ENCODE measurements at places on chromosomes 2 and 18. TPM values are rescaled to one million over a fixed set of nuclear protein-coding genes. Genes with fewer than 3 reads are reported as not detected.

DNA sequence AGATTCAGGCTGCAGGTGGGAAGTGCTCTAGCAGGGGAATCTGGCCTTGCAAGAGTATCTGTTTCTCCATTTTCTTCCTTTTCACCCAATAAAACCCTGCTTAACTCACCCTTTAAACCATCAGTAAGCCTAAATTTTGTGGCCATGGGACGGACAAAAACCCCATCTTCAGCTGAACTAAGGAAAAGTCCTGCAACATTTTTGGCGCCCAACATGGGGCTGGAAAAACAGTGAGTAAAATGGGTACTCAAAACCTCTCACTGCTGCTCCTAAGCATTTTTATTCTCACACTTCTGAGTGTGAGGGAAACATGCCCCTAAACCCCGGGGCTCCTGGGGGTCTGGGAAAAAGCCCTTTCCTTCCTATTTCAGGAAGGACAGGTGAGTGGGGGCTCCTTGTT lies 414.3 kb downstream of the ZNF804A start:
- DNase-seq = no peak
- H3K4me1 ChIP-seq = no peaks in the 10 kb centered on the region
- H3K27me3 ChIP-seq = no peaks in the 10 kb centered on the region
- no peak overlapping the region for H3K27ac ChIP-seq
- no peaks in the 10 kb centered on the region for H3K36me3 ChIP-seq

- no peak overlapping the region for H3K27ac ChIP-seq
- H3K4me1 ChIP-seq = peaks cover 28% of the 10 kb centered on the region
- H3K27me3 ChIP-seq = no peaks in the 10 kb centered on the region
These were observed 4.7 kb downstream of the ASB1 start for GRCh38 chr2:238431456-238431855.

- no peak overlapping the region for H3K27ac ChIP-seq
- no peak overlapping the region for H3K4me3 ChIP-seq
- H3K36me3 ChIP-seq = peaks cover 12% of the 10 kb centered on the region
These were observed 4.3 kb downstream of the TSHZ1 start for GRCh38 chr18:75214766-75215510.

DNA sequence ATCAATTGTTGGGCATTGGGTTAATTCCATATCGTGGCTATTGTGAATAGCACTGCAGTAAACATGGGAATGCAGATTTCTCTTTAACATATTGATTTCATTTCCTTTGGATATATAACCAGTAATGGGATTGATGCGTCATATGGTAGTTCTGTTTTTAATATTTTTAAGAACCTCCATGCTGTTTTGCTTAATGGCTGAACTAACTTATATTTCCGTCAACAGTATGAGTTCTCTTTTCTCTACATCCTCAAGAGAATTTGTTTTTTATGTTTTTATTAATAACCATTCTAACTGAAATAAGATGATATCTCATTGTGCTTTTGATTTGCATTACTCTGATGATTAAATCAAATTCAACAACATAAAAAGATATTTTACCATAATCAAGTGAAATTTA lies 228.5 kb upstream of the FSIP2 start:
- H3K27me3 ChIP-seq = no peaks in the 10 kb centered on the region
- no peaks in the 10 kb centered on the region for H3K4me1 ChIP-seq
- no peak overlapping the region for H3K27ac ChIP-seq
- no peak overlapping the region for H3K4me3 ChIP-seq
- no peaks in the 10 kb centered on the region for H3K36me3 ChIP-seq
- no peak for DNase-seq

DNA sequence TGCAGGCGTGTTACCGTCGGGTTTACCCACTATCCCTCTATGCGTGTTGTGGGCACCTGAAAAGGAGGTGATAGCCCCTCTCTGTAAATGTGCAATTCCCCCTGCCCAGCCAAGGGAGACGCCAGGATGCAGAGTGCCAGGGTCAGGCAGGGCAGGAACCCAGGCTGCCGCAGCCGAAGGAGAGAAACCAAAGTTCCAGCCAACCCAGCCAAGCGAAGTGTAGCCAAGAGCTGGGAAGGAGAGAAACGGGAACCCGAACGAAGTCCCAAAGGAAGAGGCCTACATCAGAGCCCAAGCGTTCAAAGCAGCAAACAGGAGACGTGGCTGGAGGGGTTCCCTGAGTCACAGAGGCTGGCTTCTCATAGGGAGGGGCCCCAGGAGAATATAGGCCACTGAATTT lies 24.2 kb upstream of the SPR start:
- no peak for DNase-seq
- H3K4me1 ChIP-seq = peaks cover 9% of the 10 kb centered on the region
- H3K4me3 ChIP-seq = peak overlapping the region; percentile 76

- no peak overlapping the region for H3K27ac ChIP-seq
- no peaks in the 10 kb centered on the region for H3K27me3 ChIP-seq
- no peak for DNase-seq
These were observed 78.8 kb upstream of the TFCP2L1 start for GRCh38 chr2:121363632-121364420.

- peaks cover 50% of the 10 kb centered on the region for H3K36me3 ChIP-seq
- no peak overlapping the region for H3K27ac ChIP-seq
- no peak for DNase-seq
These were observed 16.9 kb downstream of the CASP10 start for GRCh38 chr2:201199847-201200246.

GRCh38 chr2:150549381-150549780 lies 61.9 kb upstream of the RND3 start:
- no peak overlapping the region for H3K27ac ChIP-seq
- no peaks in the 10 kb centered on the region for H3K36me3 ChIP-seq
- no peaks in the 10 kb centered on the region for H3K4me1 ChIP-seq
- no peak overlapping the region for H3K4me3 ChIP-seq
- DNase-seq = no peak

- H3K36me3 ChIP-seq = no peaks in the 10 kb centered on the region
- H3K4me3 ChIP-seq = no peak overlapping the region
- no peak overlapping the region for H3K27ac ChIP-seq
- DNase-seq = no peak
These were observed 56.4 kb downstream of the ZNF385B start for GRCh38 chr2:179805001-179805400.

DNA sequence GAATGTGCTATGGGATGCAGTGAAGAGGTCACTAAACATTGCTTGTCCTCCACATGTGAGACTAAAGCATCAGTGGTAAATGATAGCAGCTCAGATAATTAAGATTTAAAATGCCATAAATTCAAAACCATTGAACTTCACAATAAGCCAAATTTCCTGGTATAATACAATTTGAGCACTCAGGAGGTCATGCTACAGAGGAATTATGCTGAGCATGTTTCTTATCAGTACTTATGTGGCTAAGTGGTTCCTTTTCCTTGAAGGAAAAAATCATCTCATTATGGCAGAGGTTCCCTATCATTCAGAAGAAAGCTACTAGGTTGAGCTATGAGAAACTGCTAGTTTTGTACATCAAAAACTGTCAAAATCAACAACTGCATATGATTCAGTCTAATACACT lies 156.6 kb downstream of the AGPS start:
- H3K27ac ChIP-seq = no peak overlapping the region
- H3K4me1 ChIP-seq = peaks cover 28% of the 10 kb centered on the region
- peaks cover 12% of the 10 kb centered on the region for H3K36me3 ChIP-seq
- no peak overlapping the region for H3K4me3 ChIP-seq
- no peak for DNase-seq
- no peaks in the 10 kb centered on the region for H3K27me3 ChIP-seq

- H3K27me3 ChIP-seq = peaks cover 19% of the 10 kb centered on the region
- H3K4me3 ChIP-seq = no peak overlapping the region
- H3K4me1 ChIP-seq = no peaks in the 10 kb centered on the region
- H3K27ac ChIP-seq = no peak overlapping the region
These were observed 95.9 kb downstream of the GFPT1 start for GRCh38 chr2:69291004-69291650.

GRCh38 chr2:160428405-160428763 lies 65.2 kb downstream of the RBMS1 start:
- H3K27me3 ChIP-seq = no peaks in the 10 kb centered on the region
- peak overlapping the region; percentile 72 for H3K4me3 ChIP-seq
- peaks cover 27% of the 10 kb centered on the region for H3K36me3 ChIP-seq
- H3K4me1 ChIP-seq = peaks cover 45% of the 10 kb centered on the region
- peak overlapping the region; percentile 80 for H3K27ac ChIP-seq
- no peak for DNase-seq

DNA sequence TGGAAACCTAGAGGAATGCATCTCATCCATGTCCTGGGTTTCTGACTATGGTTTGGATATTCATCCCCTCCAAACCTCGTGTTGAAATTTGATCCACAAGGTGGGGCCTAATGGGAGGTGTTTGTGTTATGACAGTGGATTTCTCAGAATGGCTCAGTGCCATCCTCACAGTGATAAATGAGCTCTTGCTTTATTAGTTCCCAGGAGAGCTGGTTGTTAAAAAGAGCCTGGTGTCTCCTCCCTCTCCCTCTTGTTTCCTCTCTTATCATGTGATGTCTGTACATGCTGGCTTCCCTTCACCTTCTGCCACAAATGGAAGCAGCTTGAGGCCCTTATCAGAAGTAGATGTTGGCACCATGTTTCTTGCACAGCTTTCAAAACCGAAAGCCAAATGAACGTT lies 424.3 kb downstream of the DCC start:
- H3K27me3 ChIP-seq = no peaks in the 10 kb centered on the region
- no peak overlapping the region for H3K4me3 ChIP-seq
- DNase-seq = no peak
- no peaks in the 10 kb centered on the region for H3K36me3 ChIP-seq
- H3K4me1 ChIP-seq = no peaks in the 10 kb centered on the region
- H3K27ac ChIP-seq = no peak overlapping the region

DNA sequence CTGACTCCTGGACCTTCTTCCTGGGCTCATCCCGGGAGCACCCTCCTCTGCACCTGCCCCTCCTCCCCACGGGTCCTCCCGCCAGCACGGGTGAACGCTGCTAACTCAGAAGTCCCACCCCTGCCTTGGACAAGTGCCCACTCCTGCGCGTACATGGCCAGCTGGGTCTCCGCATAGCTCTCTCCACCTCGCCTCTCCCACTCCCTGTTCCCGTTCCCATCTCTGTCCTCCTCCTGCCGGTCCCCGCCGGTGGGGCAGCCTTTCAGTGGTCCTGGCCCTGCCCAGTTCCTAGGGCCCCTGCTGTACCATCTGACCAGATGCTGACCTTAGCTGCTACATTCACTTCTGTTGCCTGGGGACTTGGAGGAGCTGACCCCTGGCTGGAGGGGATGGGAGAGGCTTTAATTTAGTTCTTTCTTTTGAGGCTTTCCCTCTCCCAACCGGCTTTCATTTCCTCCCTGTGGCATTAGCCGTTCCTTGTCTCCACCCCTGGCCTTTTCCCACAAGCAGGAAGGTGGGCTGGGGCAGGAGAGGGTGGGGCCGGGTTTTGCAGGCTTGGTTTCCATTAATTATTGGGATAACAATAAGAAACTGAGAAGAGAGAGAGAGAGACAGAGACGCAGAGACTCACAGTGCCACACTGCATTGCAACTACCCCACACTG lies 136.1 kb downstream of the SH3BP4 start:
- H3K4me3 ChIP-seq = no peak overlapping the region
- H3K36me3 ChIP-seq = no peaks in the 10 kb centered on the region
- no peak overlapping the region for H3K27ac ChIP-seq
- H3K27me3 ChIP-seq = no peaks in the 10 kb centered on the region
- no peaks in the 10 kb centered on the region for H3K4me1 ChIP-seq

- H3K27me3 ChIP-seq = no peaks in the 10 kb centered on the region
- peaks cover 32% of the 10 kb centered on the region for H3K4me1 ChIP-seq
- H3K27ac ChIP-seq = peak overlapping the region; percentile 92
- DNase-seq = peak; percentile 95
- H3K36me3 ChIP-seq = peaks cover 7% of the 10 kb centered on the region
These were observed 854 bp upstream of the DNMT3A start for GRCh38 chr2:25342372-25343186.

DNA sequence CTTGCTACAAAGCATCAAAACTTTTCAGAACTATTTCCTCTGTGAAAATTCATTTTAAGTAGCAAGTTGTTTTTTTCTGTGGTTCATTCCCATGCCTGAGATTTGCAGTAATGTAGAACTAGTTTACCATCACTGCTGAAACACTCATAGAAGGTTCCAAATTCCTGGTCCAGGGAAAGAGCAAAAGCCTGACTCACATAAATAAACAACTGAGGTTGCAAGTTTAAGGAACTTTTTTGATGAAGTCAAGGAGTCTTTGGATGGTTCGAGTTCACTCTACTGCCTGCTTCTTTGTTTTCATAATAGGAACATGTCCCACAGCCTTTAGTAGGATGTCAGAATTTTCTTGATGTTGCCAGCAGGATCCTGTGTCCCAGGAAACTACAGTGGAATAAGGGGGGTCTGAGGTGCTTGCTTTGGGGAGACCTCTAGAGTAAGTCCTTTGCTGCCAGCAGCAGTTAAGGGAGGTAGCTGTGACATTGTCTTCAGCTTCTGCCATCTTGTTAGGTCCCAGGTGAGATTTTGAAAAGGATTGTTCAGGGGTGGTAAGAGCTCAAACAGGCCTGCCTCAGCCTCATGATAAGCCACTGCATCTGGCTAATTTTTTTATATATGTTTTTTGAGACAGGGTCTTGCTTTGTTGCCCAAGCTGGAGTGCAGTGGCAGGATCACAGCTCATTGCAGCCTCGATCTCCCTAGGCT lies 43.9 kb downstream of the ACSL3 start:
- no peak overlapping the region for H3K4me3 ChIP-seq
- H3K4me1 ChIP-seq = peaks cover 21% of the 10 kb centered on the region
- no peaks in the 10 kb centered on the region for H3K27me3 ChIP-seq
- H3K27ac ChIP-seq = no peak overlapping the region
- peaks cover 19% of the 10 kb centered on the region for H3K36me3 ChIP-seq

GRCh38 chr2:182186132-182186735 lies 200.6 kb downstream of the PPP1R1C start:
- no peak for DNase-seq
- H3K4me3 ChIP-seq = no peak overlapping the region
- H3K27me3 ChIP-seq = peaks cover 16% of the 10 kb centered on the region
- H3K36me3 ChIP-seq = no peaks in the 10 kb centered on the region
- H3K27ac ChIP-seq = no peak overlapping the region
- H3K4me1 ChIP-seq = no peaks in the 10 kb centered on the region

GRCh38 chr2:239321596-239322415 lies 79.0 kb downstream of the HDAC4 start:
- H3K27me3 ChIP-seq = no peaks in the 10 kb centered on the region
- H3K4me1 ChIP-seq = peaks cover 74% of the 10 kb centered on the region
- peak overlapping the region; percentile 90 for H3K27ac ChIP-seq

DNA sequence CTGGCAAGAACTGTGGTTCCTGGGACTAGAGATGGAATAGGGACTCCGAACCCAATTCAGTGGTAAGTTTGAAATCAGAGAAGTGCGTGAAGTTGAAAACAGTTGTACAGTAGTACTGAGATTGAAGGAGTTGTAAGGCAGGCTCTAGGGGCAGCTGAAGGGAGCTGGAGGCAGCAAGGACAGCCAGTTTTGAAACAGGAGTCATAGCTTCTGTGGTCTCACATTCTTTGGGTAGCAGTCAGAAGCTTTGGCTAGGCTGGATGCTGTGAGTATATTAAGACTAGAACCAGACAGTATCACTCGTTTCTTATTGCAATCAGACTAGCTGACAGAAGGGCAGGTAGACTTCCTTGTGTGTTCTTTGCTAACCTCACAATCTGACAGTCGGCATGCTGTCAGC lies 64.5 kb upstream of the ADAM23 start:
- no peak overlapping the region for H3K27ac ChIP-seq
- no peaks in the 10 kb centered on the region for H3K36me3 ChIP-seq
- DNase-seq = no peak
- no peaks in the 10 kb centered on the region for H3K4me1 ChIP-seq

CD8B2 gene
- total RNA-seq = 0.09 TPM

SKA1 gene
- 22.1 TPM for total RNA-seq

TMX3 gene
- 67.1 TPM for total RNA-seq

KCNIP3 gene
- 0.28 TPM for total RNA-seq

NDC80 gene
- 42.4 TPM for total RNA-seq

IL36RN gene
- not detected for total RNA-seq

TUBA4B gene
- total RNA-seq = not detected
